ENCODE measurements at places on chromosomes 16 and 17.

GRCh38 chr16:21116148-21116693 is 34.4 kb downstream of the DNAH3 start:
- peak; percentile 31 for DNase-seq

- no peak for DNase-seq
Observed at GRCh38 chr17:75526555-75527270, 1.2 kb downstream of the LLGL2 start.

DNA sequence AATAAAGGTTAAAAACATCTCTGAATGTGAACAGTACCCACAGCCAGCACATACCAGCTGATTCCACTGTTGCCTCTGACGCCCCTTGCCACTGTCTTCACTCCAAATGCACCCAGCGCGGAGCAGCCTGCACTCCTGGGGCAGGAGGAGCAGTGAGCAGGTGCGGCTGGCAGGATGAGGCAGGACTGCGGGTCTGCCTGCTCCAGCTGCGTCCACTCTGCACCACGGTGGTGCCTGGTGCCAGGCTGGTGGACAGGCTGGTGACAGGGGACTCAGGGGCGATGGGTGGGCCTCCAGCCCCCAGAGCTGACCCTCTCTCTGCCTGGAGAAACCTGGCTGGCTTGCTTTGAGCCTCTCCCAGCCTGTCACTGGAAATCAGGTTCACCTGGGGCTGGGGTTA is 9.4 kb downstream of the RAB40B start:
- DNase-seq, result no peak

GRCh38 chr17:56596691-56597494 is 3.4 kb downstream of the NOG start:
- no peak for DNase-seq

GRCh38 chr16:79409978-79410377 is 190.6 kb downstream of the MAF start:
- no peak for DNase-seq

DNA sequence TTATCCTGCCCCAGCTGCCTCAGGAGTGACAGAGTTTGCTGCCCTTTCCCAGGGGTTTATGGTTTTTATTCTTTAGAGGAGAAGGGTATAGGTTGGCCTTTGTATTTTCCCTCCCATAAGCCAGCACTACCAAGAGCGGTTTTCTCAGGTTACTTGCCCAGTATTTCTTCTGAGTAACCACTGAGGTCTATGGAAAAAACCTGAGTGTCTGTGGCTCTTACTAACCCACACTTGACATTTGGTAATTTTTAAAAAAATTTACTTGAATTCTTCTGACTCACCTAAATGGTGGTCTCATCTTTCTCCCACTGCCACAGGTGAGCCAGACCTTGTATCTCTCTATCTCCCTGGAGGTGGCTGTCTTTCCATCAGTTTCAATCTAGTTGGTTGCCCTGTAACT is 6.0 kb downstream of the SLC7A6 start:
- no peak for DNase-seq

DNA sequence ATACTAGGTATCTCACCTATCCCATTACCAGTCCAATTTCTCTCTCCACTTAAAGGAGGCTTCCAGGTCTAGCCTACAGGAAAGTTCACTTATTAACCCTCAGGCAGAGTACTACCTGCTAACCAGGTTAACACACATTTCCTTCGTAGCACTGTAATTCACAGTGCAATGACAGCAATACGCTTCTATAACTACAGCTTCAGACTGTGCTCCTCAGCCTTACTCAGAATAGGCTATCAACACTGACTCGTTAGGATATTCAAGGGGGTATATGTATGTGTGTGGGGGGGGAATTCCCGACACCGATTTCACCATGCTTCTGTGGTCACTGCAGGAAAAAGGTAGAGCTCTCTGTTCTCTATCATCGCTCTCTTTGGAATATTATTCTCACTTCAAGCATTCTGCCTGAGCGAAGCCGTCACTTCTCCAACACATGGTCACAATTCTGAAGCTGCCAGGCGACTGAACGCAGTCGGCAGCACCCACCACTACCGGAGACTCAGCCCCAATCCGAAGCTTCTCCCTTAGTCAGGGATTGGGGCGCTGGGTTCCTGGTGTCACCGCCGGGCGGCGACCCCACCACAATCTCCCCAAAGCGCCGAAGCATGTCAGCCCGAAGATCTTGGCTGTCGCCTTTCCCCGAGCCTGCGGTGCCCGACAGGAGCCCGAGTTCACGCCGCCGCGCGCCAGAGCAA is 618 bp downstream of the GGA3 start:
- DNase-seq, result peak; percentile 48

- DNase-seq, result peak; percentile 80
Observed at GRCh38 chr17:20010099-20010863, 1.1 kb downstream of the SPECC1 start.

DNA sequence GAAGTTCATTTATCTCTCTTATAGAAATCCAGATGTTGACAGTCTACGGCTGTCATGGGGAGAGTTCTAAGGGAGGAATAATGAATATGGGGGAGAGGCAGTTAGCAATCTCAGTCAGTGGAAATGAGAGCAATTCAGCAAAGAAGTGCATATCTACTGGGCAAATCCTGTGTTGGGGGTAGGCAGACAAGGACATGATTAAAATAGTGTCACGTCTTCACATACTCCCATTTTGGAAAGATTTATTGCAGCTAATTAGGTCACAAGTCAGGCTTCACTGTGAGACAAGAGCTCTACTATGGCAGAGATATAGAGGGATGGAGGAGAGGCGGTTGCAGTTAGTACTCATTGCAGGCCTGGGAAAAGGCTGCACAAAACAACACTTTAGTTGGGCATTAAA is 29.8 kb downstream of the LRRC36 start:
- no peak for DNase-seq

GRCh38 chr16:79297296-79297695 is 303.2 kb downstream of the MAF start:
- no peak for DNase-seq

- DNase-seq, result peak; percentile 37
Observed at GRCh38 chr17:72545766-72546165, 424.9 kb downstream of the SOX9 start.

DNA sequence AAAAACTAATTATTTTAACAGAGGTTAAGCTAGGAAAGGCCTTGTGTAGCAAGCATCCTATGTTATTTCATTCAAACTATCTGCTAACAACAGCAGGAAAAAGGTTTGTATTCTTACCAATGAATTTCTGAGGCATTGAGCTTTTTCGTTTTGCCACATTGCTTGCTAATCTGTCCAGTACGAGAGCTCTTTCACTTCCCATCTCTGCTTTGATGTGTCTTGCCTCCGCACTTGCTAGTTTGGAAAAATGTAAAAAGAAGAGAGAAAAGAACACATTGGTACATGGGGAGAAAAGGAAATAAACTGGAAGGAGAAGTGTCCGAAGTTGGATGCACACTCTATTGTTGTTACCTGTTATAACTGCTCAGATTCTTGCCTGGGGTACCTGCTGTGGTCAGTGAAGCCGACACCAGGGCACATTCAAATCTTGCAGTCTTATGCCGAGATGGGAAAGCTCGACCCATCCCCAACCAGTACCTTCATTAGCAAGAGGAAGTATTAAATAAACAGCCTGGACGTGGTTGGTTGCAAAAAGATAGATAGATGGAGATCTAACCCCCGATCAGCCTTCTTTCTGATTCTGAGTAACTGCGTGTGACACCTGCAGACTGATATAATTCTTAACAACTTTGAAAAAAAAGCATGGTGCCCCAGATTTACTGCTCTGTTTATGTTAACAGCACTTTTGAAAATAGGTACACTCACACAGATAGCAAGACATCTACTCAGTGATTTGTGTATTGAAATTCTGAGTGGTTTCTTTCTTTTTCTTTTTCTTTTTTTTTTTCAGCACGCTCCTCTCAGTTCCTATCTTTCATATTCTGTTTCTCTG is 40.0 kb downstream of the GRB7 start:
- DNase-seq, result no peak

GRCh38 chr17:56291226-56291805 is 138.0 kb downstream of the ANKFN1 start:
- DNase-seq, result no peak

DNA sequence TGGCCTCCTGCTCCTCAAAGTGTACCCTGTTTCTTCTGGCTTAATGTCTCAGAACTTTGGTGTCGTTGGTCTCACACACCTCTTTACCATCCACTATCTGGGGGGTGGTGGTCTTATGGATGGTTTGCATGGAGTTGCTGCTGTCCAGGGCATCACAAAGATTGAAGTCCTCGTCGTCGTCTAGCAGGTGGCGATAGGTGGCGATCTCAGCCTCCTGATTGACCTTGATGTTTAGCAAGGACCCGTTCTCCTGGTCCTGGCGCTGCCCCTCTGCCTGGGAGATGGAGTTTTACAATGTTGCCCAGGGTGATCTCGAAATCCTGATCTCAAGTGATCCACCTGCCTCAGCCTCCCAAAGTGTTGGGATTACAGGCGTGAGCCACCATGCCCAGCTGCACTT is 31.1 kb upstream of the HELZ start:
- no peak for DNase-seq

DNA sequence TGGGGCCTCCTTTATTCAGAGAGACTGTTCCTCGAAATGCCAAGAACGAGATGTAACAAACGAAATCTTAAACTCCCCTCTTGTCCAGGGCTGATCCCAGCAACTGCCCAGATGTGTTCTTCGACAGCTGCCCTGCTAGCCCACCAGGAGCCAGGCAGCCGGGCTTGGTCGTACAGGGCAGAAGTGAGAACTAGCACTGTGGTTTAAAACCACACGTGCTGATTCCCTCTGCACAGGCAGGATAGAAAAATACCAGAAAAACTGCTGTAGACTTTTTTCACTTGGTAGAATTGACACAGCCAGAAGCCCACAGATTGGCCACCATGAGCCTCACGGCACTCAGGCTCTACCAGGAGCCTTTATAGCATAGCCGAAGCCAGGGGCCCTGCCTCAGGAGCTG is 33.1 kb downstream of the PLD6 start:
- DNase-seq, result no peak

DNA sequence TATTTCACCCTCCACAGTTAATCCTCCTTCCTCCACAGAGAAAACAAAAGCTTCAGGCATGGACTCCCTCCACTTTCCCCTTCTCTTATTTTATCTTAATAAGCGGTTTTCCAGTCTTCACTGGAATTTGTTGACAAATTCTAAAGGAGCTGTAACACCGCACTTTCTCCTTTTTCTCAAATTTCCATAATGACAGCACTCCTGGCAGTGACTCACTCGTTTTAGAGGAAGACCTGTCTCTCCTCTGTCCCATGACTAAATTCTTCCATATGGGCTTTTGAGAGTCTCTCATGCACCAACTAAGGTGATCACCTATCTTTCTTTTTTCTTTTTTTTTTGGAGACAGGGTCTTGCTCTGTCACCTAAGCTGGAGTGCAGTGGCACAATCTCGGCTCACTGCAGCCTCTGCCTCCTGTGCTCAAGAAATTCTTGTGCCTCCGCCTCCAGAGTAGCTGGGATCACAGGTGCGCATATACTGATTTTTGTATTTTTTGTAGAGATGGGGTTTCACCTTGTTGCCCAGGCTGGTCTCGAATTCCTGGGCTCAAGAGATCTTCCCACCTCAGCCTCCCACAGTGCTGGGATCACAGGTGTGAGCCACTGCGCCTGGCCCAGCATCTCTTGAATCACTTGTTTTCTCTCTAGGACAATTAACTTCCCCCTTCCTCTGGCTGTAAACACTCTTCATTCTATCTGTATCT is 7.7 kb downstream of the ITGAM start:
- no peak for DNase-seq

DNA sequence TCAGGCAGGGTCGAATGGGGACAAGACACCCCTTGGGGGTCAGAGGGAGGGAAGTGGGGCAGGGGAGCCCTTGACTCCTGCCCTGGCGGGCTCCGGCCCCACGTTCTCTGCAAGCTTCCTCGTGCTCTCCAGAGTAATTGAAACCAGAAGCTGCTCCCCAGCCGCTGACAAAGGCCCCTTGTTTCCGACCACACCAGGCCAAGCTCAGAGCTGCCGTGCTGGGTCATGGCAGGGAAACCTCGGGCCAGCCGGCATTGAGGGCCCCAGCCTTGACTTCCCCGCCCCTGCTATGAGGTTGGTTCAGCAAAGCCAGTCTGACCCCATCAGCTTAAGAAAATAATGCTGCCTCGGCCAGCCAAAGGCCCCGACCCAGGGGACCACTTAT is 43.3 kb downstream of the TIMM22 start:
- DNase-seq, result no peak

DNA sequence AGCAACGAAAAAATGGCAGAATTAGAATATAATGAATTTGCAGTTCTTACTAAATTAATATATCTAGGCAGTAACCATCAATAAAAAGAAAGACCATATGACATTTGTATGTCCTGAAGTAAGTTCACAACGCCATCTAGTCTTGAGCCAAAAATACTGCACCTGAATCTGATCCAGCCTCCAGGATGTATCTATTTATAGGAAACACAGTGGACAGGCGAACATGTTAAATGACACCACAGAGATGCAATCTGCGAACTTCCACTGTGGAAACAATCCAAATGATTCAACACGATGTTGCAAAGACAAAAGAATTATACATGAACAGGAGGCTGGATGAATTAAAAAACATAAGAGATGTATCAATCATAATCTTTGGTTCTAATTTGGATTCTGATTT is 197.6 kb downstream of the CDH13 start:
- peak; percentile 30 for DNase-seq

DNA sequence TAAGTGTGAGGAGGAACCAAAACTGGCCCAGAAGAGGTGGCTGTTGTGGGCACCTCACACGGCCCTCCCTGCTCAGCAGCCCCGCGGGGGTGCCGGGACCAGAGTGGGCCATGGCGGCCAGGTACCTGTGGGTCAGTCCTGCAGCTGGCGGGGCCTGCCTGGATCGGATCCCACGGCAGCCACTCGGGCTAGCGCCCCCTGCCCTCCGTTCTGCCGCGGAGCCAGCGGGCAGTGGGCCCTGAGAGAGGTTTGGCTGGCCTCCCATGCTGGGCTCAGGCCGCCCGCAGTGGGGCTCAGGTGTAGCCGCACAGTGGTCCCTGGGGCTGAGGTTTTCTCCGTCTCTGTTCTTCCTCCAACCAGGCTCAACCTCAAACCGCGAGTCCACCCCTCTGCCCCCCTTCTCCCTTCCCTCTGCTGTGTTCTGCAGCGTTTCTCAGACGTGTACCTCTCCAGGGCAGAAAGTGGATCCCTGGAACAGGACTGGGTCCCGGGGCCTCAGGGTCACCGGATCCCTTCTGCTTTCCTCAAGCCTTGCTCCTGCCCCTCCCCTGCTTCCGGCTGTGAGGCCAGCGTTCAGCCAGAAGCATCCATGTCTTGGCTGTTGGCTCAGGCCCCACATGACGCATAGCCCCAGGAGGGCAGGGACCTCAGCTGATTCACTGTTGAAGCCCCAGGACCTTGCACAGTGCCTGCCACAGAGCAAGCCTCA is 28.6 kb upstream of the ITGA3 start:
- DNase-seq, result peak; percentile 93

- DNase-seq, result peak; percentile 27
Observed at GRCh38 chr17:57823469-57824401, 26.1 kb downstream of the MRPS23 start.

GRCh38 chr17:50480854-50481490 is 2.3 kb downstream of the RSAD1 start:
- DNase-seq, result no peak

- no peak for DNase-seq
Observed at GRCh38 chr17:49341356-49341755, 20.7 kb downstream of the ZNF652 start.
